Suprapubic skin (tissue), 4 donors: ENCODE measurements at places on chromosomes 4 and X. TPM values are rescaled to one million over a fixed set of nuclear protein-coding genes. Genes with fewer than 3 reads are reported as not detected.

Gene GAGE12J
- total RNA-seq = not detected

Gene GUF1
- 20.3 TPM for total RNA-seq

Gene FHDC1
- 21.9 TPM for total RNA-seq

Gene ITIH6
- 0.13 TPM for total RNA-seq

Gene HTR2C
- not detected for total RNA-seq

Gene P2RY4
- total RNA-seq = 7.0 TPM

Gene BGN
- total RNA-seq = 93.8 TPM

Gene CCDC149
- total RNA-seq = 7.6 TPM

DNA sequence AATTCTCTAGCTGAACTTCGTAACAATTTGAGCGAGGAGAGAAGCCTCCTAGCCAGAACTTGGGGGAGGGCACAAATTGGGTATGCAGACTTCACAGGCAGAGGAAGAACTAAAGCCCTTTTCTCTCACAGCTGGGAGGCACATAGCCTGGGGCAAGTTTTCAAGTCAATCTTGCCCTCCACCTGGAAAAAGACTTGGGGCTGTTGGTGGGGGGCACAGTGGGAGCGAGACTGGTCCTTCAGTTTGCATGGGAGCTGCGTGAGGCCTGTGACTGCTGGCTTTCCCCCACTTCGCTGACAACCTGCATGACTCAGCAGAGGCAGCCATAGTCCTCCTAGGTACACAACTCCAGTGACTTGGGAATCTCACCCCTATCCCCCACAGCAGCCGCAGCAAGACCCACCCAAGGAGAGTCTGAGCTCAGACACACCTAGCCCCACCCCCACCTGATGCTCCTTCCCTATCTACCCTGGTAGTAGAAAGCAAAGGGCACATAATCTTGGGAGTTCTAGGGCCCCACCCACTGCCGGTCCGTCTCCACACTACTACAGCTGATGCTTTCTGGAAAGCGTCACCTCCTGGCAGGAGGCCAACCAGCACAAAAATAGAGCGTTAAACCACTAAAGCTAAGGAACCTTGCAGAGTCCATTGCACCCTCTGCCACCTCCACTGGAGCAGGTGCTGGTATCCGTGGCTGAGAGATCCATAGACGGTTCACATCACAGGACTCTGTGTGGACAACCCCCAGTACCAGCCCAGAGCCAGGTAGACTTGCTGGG, 160.8 kb downstream of the CBLL2 start:
- no peak for DNase-seq

GRCh38 chrX:102712216-102712966, at the start of gene GPRASP2:
TSS of gene GPRASP2 (plus strand) at chrX:102712448. CDS start at chrX:102714870, 2,422 bp downstream.
- DNase-seq = peak; percentile 69

DNA sequence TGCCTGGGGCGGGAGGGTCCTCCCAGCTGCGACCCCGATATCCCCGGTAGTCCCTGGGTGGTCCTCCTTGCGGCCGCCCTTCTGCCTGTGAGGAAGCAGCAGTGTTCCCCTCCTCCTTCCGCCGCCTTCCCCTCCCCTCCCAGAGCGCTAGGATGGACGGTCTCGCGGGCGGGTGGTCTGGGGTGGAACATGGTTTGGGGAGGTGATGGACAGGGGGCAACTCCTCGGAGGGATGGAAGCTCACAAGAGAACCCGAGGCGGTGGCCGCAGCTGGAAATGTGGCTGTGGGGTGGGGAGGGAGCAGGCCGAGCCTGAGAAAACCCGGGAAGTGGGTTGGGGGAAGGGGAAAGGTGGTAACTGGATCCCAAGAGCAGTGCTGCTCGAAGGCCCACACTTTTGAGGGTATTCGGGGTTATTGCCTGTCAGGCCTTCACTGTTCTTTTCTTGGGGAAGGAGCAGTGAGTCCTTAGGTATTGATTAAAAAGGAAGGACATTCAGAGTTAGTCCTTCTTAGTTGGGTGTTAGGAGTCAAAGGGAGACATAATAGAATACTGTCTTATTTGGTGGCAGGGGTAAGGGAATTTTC, 581 bp downstream of the UBE2K start:
- peak; percentile 82 for DNase-seq

- DNase-seq = no peak
Measured at GRCh38 chr4:137213372-137214173, 318.7 kb downstream of the PCDH18 start.

DNA sequence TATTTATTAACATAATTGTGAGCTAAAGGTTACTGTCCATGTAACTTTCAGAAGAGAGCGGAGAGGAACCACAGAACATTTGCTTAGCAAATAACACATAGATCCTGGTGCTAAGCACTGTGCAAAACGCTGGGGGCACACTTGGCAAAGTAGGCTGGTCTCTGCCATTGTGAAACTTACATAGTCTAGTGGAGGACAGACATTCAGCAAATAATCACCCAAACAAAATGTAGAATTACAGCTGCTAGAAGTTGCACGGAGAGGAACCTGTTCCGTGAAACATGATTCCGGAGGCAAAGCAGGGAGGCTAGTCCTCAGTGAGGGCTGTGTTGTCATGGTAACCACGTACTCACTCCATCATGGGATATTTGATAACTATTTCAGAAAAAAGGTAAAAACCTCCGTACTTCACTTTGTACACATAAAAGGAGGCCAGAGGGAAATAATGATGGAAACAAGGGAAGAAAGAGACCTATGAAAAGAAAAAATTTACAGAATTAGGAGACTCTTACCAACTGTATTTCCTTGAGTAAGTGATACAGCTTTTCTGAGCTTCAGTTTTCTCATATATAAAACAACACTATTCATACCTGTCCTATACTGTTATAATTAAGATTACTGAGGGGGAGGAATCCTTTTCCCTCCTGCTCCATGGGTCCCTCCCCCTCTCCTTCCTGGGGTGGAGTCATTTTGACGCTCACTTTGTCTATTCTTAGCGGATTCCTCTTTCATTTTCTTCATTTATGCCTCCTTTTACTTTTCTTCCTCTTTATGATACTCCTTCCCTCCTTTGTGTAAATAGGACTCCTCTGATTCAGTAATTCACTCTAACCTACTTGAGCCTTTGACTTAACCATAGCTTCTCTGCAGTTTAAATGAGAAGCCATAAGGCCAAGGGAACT, 825 bp upstream of the RASGEF1B start:
- DNase-seq = no peak

- no peak for DNase-seq
Measured at GRCh38 chr4:186285147-186285546, 19.2 kb downstream of the F11 start.

- DNase-seq = no peak
Measured at GRCh38 chr4:42152507-42153504, at the start of gene BEND4. TSS of gene BEND4 (minus strand) at chr4:42152655. CDS start at chr4:42152143, 512 bp downstream.

GRCh38 chr4:67725132-67725531, 24.2 kb upstream of the UBA6 start:
- DNase-seq = no peak

DNA sequence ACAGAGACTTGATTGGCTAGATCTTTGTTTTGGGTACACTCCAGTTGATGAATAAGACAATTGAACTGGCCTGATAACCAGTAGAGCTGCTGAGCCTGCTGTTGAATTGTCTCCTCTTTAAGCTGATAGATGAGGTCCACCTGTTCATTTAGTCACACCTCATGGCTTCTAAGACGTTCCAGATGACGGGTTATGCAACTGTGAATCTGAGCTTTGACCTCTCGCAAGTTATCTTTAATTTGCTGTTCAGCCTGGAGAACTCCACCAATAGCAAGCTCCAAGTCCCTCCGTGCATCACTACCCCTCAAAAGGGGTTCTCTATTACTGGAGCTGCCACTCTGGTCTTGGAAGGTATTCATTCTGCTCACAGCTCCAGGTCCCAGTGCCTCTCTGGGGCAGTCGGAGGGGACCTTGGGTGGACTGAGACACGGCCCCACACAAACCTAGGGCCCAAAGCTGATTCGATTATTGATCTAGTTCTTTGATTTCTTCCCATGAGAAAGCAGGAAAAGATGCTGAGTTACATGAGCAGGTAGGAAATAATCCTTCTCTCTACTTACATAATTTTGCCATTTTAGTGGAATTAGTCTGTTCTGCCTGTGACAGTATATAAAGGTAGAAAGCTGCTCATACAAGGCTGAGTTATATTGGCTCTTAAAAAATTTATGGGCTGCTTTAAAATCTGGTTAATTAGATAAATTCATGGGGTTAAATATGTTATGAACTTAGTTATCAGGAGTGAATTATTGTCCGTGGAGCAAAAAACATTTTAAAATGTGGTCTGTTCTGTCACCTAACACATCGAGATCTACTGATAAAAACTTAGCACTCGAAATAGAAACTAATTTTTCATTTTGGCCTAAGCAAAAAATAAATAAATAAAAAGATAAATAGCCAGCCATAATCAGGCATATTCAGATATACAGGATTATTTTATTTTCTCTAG, 6.8 kb downstream of the MMAA start:
- DNase-seq = no peak

GRCh38 chrX:118215346-118215745, 98.7 kb upstream of the KLHL13 start:
- no peak for DNase-seq

DNA sequence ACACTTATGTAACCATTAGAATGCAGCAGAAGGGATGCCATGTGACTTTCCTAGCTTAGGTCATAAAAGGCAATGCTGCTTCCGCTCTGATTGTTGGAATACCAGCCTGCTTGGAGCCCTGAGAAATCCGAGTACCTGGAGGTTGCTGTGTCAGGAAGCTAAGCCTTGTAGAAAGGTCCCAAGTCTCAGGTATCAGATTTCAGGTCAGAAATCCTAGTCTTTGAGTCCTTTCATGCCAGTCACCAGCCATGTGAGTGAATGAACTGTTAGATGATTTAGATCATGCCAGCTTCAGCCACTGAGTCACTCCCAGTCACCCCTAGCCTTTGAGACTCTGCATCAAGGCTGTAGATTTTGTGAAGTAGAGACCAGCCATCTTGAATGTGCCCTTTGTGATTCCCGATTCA, 23.5 kb downstream of the RAP1GDS1 start:
- DNase-seq = no peak

GRCh38 chrX:32489125-32489524, 722.2 kb downstream of the DMD start:
- no peak for DNase-seq

GRCh38 chrX:103461156-103461555, 58.1 kb downstream of the RAB40A start:
- no peak for DNase-seq

- DNase-seq = no peak
Measured at GRCh38 chrX:100368167-100368566, 41.9 kb downstream of the PCDH19 start.

GRCh38 chr4:40686081-40686913, 56.6 kb upstream of the RBM47 start:
- DNase-seq = no peak

DNA sequence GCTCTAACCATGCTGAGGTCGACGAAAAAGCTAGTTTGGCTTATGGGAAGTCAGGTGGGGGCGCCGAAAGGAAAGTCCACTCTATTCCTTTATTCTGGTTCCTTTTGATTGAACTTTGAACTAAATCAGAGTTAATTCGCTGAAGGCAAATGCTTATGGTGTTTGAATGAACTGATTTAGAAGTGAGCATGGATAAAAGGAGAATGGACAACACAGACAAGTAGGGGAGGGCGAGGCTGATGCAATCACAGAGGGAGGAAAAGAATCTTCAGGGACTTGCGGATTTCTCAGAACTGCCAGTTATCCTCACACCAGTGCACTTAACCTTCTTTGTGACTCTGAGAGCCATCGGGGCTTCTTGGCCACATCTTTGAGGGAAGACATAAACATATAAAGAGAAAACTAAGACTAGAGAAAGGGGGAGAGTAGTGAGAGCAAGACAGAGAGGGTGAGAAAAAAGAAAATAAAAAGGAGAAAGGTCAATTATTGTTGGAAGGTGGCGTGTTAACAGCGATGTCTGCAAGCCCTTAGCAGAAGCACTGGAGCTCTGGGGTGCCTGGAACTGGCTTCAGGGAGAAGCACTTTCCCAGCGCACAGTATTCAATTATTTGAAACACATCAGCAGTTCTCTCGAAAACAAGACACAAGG, 79.6 kb upstream of the PLAC1 start:
- DNase-seq = no peak

GRCh38 chrX:148574237-148574973, 74.0 kb downstream of the AFF2 start:
- DNase-seq = no peak

- DNase-seq = no peak
Measured at GRCh38 chrX:39871648-39872047, 226.1 kb downstream of the BCOR start.

- no peak for DNase-seq
Measured at GRCh38 chr4:80587871-80588385, 252.4 kb downstream of the CFAP299 start.

GRCh38 chr4:40316333-40316781, 18.8 kb upstream of the CHRNA9 start:
- no peak for DNase-seq

DNA sequence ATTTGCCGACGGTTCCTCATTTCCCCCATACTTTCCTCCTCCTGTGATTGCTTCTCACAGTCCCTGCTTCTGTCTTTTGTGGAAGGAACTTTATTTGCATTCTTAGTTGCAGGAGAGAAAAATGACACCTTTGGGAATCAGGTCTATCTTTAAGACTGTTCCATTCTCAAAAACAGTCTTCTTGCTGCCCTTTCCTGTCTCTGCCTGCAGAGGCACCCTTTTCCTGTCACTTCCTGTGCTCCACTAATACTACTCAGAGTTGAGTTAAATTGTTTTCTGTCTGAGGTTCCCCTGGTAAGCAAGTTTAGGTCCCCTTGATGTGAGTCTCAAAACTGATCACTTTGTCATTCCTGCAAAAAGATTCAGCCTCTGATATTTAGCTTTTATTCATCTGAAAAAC, 208.8 kb upstream of the CLNK start:
- DNase-seq = no peak

GRCh38 chr4:149050840-149051239, 608.6 kb upstream of the NR3C2 start:
- DNase-seq = no peak

GRCh38 chrX:12229986-12230385, 91.7 kb downstream of the FRMPD4 start:
- DNase-seq = no peak

- DNase-seq = no peak
Measured at GRCh38 chr4:66590488-66591215, 920.4 kb upstream of the EPHA5 start.

- no peak for DNase-seq
Measured at GRCh38 chrX:120302434-120302833, 8.8 kb downstream of the TMEM255A start.

DNA sequence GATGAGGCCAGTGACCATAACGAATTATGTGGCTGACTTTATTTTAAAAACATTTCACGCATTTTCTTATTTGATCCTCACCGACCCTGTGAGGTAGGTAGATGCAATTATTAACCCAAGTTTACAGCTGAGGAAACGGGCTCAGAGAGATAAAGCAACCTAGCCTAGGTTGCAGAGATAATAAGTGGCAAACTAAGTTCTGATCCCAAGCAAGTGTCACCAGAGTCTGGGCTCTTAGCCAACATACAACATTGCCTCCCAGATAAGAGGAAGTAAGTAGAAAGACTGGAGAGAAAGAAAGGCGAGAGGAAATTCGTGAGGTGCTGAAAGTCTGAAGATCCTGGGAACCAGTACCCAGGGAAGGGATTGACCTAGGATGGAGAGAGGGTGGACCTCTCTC, 77.4 kb upstream of the GPR50 start:
- no peak for DNase-seq

- no peak for DNase-seq
Measured at GRCh38 chr4:162360369-162361149, 196.8 kb upstream of the FSTL5 start.

- no peak for DNase-seq
Measured at GRCh38 chrX:108702530-108702929, 33.8 kb downstream of the IRS4 start.
